Stimulated activated CD8-positive, alpha-beta memory T cell treated with anti-CD3 and anti-CD28 coated beads, Interleukin-7, amount 100 ng/mL, for 48 hours (primary cell): ENCODE measurements at places on chromosomes 7 and 10.

- DNase-seq, result no peak
Measured at GRCh38 chr7:134480730-134481129, 21.8 kb upstream of the AKR1B1 start.

GRCh38 chr10:53023411-53023810 lies 250.8 kb upstream of the MBL2 start:
- DNase-seq, result no peak

DNA sequence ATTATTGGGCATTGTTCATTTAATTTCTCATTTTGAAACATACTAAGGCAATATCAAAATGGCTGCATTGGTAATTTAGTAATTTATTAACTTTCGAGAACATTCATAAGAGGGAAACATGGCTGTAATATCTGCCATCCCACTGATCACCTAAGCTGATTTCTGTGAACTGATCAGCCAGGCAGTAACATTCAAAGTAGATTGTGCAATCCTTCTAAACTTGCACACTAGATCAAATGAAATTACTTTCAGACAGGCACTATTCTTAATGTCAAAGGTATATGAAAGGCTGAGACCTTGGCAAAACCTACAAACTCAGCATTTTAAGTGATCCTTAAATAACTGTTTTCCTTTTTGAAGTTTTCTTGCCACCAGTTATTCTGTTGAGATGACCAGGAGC lies 290.7 kb downstream of the CACNA2D1 start:
- no peak for DNase-seq

DNA sequence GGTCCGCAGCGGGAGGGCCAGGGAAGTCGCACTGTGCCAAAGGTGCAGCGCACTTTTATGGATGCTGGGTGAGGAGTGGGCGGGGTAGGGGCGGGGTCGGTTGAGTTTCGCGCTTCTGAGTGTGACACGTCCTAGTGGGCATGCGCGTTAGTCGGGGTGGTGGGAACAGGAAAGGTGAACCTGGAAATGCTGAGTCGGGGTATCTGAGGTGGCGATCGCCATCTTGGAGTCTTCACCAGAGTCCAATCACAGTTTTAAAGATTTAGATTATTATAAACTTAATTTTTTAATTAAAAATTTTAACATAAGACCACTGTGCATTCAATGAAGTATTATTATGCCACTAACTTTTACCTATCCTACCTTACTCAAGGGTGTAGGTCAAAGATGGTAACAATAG lies 45.7 kb downstream of the ZNF138 start:
- no peak for DNase-seq

- DNase-seq, result no peak
Measured at GRCh38 chr7:117014099-117014656, 60.9 kb downstream of the ST7 start.

- no peak for DNase-seq
Measured at GRCh38 chr7:154899862-154900261, 103.1 kb downstream of the PAXIP1 start.

- DNase-seq, result no peak
Measured at GRCh38 chr10:50407076-50407801, 155.9 kb upstream of the ASAH2 start.

DNA sequence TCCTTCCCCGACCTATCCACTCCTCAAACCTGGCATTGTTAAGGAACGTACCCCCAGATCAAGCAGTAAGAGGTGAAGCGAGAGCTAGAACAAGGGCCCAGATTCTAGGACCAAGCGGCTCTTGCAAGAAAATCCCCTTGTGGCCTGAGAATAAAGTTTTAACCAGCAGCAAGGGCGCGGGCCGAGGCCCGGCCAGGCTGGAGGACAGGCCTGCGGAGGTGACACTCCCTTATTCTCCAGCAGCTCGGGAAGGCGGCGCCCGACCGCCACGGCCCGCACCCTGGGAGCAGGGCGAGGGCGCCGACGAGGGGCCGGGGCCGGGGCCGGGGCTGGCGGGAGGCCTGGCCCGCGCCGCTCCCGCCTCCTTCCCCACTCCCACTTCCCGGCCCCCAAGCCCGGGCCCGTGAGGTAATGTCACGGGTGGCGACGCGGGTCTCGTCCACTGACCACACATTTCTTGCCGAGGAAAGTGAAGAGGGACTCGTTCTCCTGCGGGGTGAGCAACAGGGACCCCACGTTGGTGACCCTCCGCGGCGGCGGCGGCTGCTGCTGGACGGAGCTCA lies 551 bp downstream of the WASL start:
- DNase-seq, result no peak

DNA sequence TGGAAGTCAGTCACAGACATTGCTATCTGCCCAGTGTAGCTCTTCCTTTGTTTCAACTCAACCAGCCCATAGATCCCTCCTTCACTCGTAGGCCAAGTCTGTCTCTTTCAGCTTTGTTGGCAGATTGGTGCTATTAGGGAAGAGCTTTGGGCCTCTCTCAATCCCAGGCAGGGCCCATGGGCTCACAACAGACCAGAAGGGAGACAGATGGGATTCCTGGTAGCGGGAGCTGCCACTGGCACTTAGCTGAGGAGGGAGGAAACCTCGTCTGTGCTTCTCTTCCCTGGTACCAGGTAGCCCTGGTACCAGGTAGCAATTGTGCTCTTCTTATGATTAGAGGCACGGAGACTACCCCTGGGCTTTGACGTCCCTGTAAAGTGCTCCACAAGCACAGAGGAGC lies 592.0 kb downstream of the TYW1 start:
- DNase-seq, result no peak

DNA sequence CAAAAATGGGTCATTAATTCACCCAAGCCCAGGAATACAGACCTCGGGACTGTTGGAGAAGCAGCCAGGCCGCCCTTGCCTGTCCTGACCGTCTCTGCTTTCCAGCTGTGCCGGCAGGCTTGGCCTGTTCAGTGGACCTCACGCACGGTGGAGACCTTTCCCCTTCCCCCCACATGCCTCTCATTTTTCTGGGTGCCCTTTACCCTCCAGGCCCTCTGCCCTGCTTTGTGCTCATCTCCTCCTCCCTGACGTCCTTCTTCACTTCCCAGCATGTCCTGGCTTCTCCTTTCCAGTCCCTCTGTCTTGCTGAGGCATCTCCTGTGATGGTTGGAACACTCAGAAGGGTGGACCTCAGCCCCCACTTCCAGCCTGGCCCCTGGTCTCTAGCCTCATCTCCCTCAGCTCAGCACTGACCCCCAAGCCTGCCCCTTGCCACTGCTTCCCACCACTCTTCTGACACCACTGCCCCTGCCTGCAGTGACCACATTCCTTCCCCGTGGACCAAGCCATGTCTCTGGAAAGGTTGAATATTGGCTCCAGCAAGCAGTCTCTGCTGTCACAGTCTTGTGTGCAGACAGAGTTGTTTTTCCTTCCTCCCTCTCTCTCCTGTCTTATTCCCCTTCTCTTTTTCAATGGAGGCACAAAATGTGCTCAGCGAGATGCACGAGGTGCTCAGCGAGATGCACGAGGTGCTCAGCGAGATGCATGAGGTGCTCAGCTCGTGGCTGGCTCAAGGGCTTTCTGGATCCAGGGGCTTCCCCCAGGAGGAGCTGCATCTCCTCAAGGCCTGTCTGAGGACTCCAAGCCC lies 14.9 kb downstream of the BAG3 start:
- DNase-seq, result no peak
